ENCODE measurements at places on chromosomes 13 and 19.

DNA sequence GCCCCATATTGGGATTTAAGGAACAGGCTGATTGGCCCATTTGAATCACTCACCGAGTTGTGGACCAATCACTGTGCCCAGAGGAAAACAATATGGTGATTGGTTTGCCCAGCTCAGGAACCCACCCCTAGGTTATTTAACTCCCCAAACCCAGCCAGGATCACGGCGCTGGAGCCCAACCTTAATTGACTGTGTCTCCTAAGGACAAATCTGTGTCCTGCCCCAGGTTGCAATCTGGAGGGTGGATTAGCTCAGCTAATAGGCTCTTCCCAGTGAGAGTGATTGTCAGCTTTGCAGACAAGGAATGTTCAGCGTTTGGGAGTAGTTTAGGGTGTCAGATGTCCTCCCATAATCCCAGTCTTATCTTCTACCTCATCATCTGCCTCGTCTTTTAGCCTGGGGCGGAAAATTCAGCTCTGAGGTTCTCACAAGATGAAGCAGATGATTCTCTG, 3.5 kb upstream of the ZNF358 start:
- no peak for DNase-seq

DNA sequence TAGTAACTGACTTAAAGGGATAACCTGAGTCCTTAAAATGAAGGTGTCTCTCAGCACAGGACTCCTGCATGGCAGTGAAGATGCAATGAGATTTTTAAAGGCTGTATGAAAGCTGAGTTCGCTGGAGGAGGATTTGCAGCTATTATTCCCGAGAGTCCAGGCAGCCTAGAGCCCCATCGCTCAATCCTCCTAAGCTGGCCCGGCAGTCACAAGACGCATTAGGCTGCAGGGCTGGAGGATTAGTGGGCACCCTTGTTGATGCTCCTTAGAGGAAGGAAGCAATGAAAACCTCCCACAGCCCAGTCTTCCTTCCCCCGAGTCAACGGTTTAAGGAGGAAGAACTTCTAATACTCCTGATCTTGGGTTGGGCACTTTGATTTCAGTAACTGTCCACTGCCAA, 239.5 kb downstream of the EFNB2 start:
- DNase-seq, result no peak

DNA sequence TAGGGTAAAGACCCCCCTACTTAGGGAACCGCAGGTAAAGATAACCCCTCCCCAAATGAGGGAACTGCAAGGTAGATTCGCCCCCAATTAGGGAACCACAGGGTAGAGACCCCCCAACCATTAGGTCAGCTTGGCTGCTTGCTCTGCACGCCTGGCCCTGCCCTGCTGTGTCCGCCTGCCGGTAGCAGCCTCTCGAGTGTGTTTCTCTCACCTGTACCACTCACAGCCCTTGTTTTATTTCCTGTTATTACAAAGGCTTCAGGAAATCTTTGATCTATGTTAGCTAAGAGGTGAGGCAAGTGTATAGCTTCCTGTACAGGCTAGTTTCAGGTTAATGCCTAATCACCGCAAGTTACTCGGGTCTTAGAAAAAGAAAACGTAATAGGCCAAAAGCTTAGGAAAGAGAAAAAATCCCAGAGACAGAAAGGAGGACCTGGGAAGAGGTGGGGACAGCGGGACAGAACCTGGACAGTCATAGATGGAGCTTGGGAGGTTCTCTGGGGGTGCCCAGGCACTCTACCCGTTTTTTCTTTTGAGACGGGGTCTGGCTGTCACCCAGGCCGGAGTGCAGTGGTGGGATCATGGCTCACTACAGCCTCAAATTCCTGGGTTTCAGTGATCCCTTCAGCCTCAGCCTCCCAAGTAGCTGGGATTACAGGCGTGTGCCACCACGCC, 23.1 kb upstream of the EIF3G start:
- no peak for DNase-seq

DNA sequence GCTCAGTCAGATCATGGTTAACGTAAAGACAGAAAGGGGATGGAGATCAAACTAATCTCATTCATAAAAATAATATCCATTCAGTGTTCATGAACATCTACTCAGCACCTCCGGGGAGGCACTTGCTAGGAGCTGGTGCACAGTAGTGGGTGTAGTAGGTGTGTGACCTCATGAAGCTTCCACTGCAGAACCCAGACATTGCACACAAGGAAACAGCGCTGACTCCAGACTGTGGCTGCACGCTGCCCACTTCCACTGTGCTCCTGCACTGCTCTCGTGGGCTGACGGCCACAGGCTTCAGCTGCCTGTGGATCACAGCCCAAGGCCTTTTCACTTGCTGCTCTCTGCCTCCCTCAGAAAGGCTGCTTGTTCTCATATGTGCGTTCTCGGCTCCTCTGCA, 214.4 kb upstream of the ZNF507 start:
- DNase-seq, result no peak

Data from stimulated activated CD8-positive, alpha-beta memory T cell treated with anti-CD3 and anti-CD28 coated beads, Interleukin-15, amount 100 ng/mL, for 1 hour (primary cell).